ENCODE measurements at places on chromosomes 7 and 10.

GRCh38 chr10:120600871-120601649 lies 144.0 kb downstream of the PLPP4 start:
- DNase-seq, result peak; percentile 29

DNA sequence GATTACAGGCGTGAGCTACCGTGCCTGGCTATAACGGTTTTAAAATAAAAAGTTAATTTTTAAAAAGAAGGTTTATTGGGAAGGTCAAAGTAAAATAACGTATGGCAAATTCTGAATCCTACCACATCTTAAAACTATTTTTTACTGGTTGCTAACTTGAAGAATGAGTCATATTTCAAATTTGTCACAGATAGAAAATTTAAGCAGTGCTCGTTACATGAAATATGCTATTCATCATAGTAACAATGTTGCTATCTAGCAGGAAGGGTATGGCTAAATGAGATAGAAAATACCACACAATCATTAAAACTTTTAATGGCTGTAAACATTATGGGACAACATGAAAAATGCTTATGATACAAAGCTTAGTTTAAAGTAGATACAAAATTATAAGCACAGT lies 500.5 kb downstream of the PHTF2 start:
- peak; percentile 46 for DNase-seq

DNA sequence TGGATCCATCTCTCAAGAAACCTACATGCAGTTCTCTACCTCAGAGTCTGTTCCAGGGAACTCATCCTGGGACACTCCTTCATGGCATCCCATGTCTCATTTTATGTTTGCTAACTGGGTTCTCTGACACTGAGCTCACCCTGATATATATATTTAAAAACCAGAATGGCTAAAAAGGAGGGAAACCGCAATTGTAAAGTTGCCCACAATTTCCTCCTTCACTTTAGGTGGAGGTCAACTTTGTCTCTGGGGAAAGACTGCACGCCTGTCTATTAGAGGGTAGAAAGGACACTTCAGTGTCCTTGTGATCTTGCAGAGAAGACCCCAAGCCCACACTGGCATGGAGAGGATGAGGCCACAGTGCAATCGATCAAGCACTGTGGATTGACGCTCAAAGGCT lies 131.7 kb downstream of the TEX36 start:
- DNase-seq, result no peak

DNA sequence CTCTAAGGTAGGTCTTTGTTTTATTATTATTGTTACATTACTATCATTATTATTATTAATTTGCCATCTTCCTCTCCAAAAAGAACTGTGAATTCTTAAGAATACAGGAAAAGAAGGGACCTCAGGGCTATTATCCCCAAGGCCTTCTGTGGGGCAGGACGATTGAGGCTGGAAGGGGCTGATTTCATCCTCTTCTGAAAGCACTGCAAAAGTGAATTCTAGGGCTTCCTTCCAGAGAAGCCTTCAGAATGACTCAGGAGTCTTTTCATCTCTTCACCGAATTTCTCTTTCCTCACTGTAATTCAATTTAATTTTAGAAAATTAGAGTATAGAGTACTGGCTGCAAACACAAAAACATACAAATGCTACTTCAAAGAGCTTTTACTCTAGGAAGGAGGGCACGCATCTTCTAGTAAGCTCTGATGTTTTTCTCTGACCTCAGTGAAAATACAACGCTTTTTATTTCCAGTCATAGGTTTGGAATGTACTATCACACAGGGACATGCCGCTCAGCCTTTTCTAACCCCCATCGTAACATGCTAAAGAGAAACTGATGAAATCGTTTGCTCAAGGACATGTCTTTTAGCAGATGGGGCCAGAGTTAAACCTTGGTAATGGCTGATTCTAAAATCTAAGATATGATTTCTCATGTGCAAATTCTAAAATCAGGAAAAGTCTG lies 280.2 kb upstream of the PITRM1 start:
- peak; percentile 94 for DNase-seq

DNA sequence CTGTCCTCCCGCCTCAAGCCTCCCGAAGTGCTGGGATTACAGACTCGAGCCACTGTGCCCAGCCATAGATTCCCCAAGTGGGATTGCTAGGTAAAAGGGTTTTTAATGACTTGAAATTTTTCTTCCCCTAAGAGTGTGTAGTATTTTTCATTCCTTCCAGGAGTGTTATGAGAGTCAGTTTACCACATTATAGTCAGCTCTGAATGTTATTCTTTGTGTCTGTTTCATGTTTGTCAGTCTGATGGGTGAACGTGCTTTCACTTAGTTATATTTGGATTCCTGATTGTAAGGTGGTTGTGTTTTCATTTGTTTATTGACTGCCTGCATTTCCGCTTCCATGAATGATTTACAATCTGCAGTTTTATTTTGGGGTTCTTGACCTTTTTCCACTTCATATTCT lies 6.3 kb downstream of the ZNF212 start:
- DNase-seq, result no peak

- peak; percentile 83 for DNase-seq
Observed at GRCh38 chr7:108222236-108222892, 92.2 kb upstream of the LAMB4 start.

DNA sequence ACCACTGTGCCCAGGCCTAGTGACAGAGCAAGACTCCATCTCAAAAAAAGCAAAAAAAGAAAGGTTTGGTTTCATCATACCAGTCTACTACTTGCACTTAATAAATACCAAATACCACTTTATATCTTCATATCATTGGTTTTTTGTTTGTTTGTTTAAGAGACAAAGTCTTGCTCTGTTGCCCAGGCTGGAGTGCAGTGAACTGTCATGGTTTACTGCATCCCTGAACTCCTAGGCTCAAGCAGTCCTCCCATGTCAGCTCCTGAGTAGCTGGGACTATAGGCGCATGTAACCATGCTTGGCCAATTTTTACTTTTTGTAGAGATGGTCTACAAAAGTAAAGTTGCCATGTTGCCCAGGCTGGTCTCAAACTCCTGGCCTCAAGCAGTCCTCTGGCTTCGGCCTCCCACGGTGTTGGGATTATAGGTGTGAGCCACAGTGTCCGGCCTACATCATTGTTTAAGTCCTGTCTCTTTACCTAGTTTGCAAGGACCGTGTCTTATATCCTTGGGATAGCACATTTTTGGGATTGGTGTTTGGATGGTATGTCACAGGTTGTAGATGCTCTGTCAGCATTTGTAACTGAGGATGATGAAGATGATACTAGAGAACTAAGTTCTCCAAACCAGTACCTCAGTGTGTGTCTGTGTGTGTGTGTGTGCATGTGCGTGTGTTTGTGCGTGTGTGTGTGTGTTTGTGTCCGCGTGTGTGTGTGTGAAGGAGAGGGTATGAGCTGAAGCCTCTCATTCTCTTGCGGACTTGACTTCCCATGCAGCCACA lies 9.3 kb downstream of the LMTK2 start:
- DNase-seq, result no peak

- no peak for DNase-seq
Observed at GRCh38 chr7:104124469-104124868, 83.3 kb downstream of the ORC5 start.

DNA sequence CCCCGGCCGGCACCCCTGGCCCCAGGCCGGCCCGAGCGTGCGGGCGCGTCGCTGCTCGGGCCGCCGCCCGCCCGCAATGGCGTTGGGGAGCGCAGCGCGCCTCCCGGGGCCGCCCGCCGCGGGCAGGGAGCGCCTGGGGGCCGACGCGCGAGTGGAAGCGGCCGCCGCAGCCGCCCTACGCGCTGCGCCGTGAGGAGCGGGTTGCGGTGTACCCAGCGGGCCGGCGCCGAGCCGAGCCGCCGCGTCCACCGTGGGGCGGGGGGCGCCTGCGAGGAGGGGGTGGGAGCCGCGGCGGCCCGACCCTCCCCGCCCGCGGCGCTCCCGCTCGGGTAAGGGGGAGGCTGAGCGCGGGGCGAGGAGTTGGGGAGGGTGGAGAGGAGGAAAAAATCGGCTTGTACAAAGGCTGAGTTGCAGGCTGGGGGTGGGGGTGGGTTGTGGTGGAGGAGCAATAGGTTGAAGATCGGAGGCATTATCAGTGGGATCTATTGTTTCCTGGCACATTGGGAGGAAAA lies 473 bp downstream of the PPP1R9A start:
- DNase-seq, result no peak

GRCh38 chr10:125221716-125222115 lies 61.4 kb upstream of the CTBP2 start:
- DNase-seq, result no peak

DNA sequence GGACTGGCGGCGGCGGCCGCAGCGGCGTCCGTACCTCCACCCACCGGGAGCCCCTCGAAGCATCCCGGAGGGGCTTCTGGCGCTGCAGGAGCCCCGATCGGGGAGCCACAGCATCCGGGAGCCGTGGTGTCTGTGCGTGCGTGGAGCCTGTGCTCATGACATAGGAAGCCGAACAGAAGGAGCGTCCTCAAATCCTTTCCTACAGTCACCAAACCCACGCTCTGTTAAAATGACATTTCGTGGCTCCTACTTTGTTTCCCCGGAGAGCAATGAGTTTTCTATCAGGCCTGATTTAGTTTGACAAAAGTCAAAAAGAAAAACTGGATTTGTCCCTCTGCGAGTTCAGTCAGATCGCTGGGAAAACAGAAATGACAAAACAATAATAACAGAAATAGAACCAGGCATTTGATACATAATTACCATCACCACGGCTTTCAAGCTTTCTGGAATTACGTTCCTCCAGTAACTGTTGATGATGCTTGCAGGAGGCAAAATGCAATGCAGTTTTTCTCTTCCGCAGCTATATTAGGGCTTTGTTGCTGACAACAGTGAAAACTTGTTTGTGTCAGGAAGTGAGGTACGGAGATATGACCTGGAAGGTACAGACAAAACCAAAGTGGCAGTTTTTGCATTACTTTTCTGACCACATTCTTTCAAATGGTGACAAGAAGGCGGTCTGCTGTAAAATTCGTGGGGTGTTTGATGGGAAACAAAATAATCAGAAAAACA lies 219.3 kb upstream of the MKLN1 start:
- no peak for DNase-seq

DNA sequence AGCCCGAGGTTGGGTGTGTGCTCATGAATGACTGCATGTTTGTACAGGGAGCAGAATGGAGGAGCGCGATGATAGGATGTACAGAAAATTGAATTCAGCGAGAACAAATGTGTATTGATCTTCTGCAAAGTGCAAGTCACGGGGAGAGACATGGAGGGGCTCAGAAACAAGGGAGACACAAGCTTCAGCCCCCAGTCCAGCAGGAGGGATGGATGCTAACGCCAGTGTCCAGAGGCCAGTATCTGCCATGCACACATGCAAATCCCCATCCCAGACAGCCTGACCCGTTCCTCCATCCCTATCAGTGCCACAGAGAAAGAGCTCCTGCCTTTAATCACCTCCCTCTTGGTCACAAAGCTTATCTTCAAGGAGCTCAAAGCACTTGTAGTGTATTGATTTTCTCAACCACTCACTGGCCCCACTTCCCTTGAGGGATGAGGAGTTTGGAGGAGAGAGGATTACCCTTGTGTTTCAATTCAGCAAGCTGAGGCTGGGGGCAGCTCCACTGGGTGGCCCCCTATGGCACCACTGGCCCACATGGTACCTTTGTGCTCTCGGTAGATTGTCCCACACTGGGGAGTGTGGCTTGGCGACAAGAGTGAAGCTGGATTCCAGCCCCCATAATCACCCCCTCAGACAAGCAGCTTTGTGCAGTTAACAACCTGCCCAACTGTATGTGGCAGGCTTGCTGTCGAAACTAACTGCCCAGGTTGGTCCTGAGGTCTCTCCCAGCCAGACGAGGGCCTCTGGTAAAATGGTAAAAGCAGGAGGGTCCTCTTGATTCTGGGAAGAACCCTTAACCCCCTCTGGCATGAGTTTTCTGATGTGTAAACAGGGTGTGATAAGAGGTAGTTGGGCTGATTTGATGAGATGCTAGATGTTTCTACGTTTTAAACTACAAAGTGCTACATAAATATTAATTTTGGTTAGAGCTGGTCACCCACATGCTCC lies 151.6 kb upstream of the UNC5B start:
- DNase-seq, result no peak

DNA sequence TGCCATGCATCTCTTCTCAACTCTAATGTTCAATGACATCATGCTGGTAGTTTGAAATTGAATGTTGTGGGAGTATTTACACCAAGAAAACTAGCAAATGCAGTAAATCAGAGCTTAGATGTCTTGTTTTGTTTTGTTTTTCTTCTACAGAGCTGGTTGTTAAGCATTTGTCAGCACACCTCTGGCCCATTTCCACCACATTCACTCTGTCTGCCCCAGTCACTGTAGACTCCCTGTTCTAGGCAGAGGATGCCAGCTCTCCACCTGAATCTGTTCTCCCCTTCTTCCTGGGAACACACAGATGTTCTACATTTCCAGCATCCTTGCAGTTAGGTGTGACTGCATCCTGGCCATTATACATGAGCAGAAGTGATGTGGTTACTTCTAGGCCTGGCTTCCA lies 4.1 kb upstream of the ARHGAP22 start:
- DNase-seq, result no peak

- no peak for DNase-seq
Observed at GRCh38 chr7:130322615-130323014, 22.0 kb upstream of the CPA5 start.

DNA sequence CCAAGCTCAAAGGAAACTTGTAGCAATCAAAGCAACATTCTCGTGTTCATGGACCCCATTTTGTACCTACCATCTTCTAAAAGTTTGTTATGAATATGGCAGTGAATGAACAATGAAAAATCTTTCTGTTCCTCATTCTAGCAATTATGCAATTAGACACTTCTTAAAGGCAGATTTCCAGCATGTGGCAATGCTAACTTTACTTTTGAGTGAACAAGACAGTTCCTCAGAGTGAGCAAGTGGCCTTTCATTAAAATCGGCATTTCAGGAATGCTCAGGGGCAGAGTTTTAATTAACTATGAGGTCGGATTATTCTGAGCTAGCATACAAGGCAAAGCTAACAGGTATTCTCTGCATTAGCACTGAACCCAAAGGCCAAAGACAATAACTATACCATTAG lies 48.4 kb upstream of the NFE2L3 start:
- no peak for DNase-seq

- DNase-seq, result no peak
Observed at GRCh38 chr7:16630654-16631053, 14.9 kb downstream of the ANKMY2 start.

DNA sequence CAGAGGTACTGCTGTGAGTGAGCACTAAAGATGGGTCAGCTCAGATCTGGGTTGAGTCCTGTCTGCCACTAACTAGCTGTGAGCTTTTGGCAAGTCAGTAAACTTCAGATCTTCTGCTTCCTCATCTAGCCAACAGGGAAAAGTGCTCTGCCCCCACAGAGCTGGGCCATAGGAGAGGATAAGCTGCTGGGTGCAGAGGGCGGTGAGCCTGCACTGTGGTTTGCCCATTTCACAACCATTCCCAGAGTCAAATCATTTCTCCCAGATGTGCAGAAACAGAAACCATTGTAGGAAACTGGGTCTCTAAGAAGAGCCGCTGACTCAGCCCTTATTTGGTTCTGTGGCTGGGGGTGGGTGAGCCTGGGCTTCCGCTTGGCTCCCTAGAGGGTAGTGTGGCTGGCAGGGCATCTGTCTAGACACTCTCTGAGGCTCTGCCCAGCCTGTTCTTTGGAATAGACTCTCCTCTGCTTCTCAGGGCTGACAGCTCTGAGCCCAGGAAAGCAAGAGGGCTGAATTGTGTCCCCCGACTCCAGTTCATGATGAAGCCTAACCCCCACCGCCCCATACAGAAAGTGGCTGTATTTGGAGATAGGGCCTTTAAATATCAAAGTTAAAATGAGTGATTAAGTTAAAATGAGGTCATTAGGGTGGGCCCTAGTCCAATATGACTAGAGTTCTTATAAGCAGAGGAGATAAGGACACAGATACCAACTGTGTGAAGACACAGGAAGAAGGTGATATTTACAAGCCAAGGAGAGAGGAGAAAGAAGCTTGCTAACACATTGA lies 29.5 kb upstream of the ARHGAP22 start:
- DNase-seq, result peak; percentile 88

GRCh38 chr7:13421776-13422175 lies 567.7 kb downstream of the ETV1 start:
- no peak for DNase-seq

GRCh38 chr10:132248455-132249225 lies 59.1 kb downstream of the STK32C start:
- DNase-seq, result peak; percentile 16
